ENCODE measurements at places on chromosomes 2 and 18.

GRCh38 chr2:12675801-12676200, 40.9 kb upstream of the TRIB2 start:
- no peak for DNase-seq

DNA sequence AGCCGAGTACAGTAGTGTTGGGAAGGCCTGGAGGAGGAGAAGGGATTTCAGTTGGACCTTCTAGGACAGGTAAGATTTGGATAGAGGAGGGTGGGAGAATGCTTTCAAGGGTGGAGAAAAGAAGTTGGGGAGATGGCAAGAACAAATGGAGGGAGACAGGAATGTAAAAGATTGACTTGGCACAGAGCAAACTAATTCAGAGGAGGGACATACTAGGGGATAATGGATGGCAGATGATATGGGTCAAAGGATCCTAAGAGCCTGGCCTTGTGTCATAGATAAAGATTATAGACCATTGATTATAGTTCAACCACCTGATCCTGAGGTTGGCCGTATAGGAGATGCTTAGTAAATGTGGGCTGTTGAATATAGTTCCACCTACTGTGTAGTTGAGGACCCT, 12.4 kb downstream of the WDR43 start:
- DNase-seq: no peak

GRCh38 chr18:58666176-58666575, 5.1 kb upstream of the MALT1 start:
- DNase-seq: no peak

- DNase-seq: no peak
Measured at GRCh38 chr2:143231254-143231645, 102.0 kb downstream of the ARHGAP15 start.

Data from stimulated activated CD8-positive, alpha-beta memory T cell treated with anti-CD3 and anti-CD28 coated beads, Interleukin-2, amount 100 ng/mL, for 1 hour (primary cell).